ENCODE measurements at places on chromosomes 16 and 17.

DNA sequence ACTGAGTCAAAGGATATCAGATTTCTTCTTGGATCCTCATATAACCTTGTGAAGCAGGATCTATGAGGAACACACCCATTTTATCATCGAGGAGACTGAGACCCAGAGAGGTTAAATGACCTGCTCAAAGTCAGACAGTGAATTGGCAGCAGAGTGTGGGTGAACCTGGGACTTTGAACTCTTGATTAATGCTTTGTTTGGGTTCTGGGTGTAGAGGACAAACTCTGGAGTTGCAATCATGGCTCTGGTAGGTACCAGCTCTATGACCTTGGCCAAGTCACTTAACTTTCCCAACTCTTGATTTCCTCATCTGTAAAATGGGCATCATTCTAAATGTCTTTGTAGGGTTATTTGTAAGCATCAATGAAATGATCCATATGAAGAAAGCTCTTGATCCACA lies 166.4 kb downstream of the HAPSTR1 start:
- no peak for DNase-seq

- DNase-seq: no peak
These were observed 37.6 kb downstream of the SALL1 start for GRCh38 chr16:51113236-51114125.

DNA sequence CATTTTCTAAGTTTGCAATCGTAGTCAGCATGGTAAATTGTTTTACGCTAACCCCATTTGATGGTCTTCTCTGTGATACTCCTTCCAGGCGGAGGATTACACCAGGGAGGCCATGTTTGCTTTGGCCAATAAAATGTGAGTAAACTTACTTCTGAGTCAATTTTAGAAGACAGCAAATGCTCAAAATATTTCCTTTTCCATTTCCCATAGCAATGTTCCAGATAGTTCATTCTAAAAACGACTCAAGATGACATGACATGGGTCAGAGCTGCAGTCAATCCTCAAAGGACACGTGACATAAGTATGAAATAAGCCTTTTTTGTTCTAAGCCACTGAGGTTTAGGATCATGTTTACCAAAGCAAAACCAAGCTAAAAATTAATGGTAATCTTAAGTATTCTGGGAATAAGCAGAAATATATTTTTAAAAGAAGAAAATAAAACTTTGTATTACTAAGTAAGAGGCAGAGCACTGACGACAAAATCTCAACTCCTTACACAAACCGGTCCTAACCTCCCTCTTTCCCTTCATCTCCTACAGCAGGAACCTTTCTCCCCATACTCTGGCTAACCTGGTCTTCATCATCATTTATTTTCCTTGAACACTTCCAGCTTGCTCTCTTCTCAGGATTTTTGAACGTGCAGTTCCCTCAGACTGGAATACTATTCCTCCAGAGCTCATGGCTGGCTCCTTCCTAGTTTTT lies 266.2 kb downstream of the CEP112 start:
- DNase-seq: no peak

DNA sequence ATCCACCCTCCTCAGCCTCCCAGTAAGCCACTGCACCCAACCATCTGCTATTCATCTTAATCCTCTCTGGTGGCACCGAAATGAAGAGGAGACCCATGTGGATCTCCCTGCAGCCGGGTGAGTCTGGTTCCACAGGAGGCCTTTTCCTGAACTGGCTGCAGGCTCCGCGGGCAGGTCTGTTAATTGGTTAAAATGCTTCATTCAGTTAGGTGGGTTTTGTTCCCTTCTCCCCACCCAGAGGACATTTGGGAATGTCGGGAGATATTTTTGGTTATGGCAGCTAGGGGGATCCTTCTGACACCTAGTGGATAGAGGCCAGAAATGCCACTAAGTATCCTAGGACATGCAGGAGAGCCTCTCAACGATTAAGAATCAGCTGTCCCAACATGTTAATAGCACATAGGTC lies 16.7 kb downstream of the C16orf54 start:
- no peak for DNase-seq

DNA sequence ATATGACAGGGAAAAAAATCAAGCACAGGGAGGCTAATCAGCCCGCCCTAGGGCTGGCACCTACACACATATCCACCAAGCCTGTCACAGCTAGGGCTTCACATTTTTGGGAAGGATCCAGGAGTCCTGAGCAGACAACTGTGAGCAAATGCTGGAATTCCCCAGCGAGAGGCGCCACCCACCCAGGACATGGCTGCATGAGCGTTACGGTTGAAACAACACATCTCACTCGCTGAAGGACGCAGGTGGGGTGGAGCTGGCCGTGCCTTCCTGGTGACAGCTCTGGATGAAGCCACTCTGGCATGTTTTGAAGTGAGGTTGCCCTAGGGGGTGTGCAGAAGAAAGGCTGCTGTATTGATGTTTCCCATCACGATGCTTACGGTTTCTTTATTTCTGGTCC lies 315.1 kb upstream of the EEF2KMT start:
- no peak for DNase-seq

DNA sequence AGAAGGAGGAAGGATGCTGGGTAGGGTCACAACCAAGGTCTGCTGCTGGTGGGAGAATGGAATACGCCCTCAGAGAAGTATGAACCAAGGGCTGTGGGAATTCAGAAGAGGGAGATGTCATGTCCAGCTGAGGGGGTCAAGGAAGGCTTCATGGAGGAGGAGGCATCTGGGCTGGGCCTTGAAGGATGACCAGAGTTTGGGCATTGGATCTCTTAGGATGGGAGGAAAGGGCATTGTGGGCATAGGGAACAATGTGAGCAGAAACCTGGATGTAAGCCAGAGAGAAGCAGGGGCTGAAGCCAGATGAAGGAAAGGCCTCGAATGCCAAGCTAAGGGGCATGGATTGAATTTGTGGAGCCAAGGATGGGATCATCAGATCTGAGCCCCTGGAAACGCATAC lies 49.2 kb upstream of the MAP3K14 start:
- DNase-seq: peak; percentile 20

DNA sequence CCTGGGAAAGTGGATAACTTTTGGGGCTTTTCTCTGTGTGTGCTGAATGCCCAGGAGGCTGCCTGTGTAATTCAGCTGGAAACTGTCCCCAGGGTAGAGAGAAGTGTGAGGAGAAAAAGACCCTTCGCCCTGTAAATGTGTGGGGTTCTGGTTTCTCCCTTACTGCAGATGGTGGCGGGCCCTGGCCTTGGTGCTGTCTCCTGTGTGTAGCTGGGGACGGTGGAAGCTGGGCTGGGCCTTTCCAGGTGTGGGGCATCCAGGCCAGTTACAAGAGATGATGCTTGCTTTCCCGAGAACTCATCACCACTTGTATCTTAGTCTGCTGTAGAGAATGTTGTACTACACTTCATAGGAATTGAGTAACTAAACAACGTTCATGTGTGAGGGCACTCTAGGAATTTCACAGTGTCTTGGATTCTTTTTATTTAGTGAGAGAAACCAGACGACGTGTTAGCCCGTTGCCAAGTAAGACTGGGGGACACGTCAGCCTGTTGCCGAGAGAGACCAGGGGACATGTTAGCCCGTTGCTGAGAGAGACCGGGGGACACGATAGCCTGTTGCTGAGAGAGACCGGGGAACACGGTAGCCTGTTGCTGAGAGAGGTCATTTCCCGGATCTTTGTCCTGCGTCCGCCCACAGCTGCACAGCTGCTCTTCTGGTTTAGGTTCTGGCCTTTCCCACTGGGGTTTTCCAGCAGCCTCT lies 43.1 kb downstream of the TBCD start:
- peak; percentile 79 for DNase-seq

DNA sequence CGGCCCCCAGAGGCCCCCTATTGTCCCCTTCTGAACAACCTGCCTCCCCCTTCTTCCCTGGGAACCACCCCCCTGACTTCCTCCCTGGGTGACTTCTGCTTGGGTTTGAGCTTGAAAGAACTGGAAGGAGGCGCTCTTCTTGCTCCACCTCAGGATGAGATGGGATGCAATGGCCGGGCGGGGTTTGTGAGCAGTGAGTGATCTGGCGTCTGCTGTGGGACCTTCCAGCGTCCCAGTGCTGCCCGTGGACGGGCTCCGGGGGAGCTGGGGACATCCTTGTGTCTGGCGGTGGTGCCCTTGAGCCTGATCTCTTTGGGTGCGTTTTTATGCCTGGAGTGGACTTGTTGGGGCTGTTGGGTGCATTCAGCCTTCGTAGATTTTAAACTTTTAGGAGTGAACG lies 11.6 kb downstream of the MGRN1 start:
- no peak for DNase-seq

DNA sequence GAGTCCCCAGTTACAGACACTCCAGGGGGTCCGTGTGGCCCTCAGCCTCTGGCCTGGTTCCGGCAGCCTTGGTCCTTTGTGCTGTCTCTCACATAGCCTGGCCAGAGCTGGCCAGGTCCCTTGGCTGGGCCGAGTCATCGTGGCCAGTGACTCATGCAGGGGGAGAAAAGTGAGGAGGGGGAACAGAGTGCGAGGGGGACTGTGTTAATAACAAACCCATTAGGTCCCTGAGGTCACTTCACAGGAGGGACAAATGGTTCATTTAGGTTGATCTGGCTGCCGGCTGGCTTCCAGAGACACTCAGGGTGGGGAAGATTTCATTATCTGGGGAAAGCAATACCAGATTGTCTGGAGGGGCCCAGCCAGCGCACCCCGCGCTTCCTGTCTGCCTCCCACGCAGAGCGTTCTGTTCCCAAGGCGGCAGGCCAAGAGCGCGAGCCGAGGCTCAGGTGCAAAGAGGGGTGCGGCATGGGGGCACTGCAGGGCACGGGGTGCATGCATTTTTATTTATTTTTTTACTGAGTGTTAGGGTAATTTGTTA lies 223.1 kb downstream of the SEC14L1 start:
- DNase-seq: peak; percentile 74

GRCh38 chr17:32529604-32530003 lies 42.8 kb downstream of the CDK5R1 start:
- DNase-seq: no peak

- DNase-seq: peak; percentile 32
These were observed 11.4 kb downstream of the UNK start for GRCh38 chr17:75795820-75796607.

- no peak for DNase-seq
These were observed 36.6 kb downstream of the UBE2G1 start for GRCh38 chr17:4329838-4330237.

- DNase-seq: peak; percentile 71
These were observed 48.6 kb downstream of the PRKCA start for GRCh38 chr17:66351033-66351432.

- DNase-seq: no peak
These were observed 125.2 kb downstream of the C16orf78 start for GRCh38 chr16:49498666-49499413.

DNA sequence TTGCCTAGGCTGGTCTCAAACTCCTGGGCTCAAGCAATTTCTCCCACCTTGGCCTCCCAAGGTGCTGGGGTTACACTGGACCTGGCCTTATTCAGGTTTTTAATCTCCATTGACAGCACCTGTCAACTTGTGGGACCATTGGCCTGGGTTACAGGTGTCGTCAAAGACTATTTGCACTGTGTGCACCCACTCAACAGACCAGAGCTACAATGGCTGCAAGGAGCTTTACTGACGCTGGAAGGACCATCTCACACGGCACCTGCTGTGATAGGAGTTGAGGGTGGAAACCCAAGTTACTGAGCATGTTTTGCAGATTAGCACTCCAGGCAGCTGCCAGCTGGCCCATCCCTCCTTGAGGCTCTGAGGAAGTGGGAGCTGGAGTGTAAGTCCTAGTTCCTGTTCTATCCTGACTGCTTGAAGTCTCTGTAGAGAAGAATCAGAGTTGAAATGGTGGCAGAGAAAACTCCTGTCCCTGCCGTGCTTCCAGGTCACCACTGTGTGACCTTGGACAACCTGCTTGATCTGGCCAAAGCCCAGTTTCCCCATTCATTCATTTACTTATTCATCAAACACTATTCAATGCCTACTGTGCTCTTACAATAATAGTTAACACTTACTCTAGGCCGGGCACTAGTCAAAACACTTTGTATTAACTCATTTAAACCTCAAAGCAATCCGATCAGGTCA lies 42.4 kb upstream of the LONP2 start:
- no peak for DNase-seq

DNA sequence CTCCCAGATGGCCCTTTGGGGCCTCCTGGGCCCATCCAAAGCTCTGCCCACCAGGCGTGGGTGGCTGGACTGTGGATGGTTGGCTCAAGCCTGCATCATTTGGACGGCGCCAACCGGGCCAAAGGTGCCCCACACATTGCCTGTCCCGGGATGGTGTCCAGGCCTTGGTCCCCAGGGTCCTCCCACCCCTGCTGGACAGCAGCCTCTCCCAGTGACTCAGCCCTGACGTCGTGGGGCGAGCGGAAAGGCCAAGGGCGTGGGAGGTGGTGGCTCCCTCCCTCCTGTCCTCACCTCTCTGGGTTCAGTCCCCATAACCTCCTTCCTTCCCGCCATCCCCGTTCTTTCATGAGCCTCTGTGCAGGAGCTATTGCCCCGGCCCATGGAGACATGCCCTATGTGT lies 42.1 kb upstream of the DLX4 start:
- no peak for DNase-seq

- no peak for DNase-seq
These were observed 488.1 kb downstream of the XYLT1 start for GRCh38 chr16:16982614-16983013.

GRCh38 chr17:10357768-10358167 lies 15.0 kb downstream of the MYH13 start:
- no peak for DNase-seq

DNA sequence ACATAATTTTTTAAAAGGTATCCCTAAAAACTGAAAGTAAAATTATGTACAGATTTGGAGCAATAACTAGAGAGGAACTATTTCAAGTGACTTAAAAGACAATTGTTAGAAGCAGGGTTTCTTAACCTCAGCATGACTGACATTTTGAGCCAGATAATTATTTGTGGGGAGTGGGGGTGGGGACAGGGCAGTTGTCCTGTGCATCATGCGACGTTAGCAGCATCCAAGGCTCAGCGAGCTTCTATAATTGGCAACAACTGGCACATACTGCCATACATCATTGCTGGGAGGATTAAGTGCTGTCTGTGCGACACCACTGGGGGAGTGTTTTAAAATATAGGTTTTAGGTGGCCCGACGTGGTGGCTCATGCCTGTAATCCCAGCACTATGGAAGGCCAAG lies 27.1 kb downstream of the GABARAPL2 start:
- DNase-seq: no peak

DNA sequence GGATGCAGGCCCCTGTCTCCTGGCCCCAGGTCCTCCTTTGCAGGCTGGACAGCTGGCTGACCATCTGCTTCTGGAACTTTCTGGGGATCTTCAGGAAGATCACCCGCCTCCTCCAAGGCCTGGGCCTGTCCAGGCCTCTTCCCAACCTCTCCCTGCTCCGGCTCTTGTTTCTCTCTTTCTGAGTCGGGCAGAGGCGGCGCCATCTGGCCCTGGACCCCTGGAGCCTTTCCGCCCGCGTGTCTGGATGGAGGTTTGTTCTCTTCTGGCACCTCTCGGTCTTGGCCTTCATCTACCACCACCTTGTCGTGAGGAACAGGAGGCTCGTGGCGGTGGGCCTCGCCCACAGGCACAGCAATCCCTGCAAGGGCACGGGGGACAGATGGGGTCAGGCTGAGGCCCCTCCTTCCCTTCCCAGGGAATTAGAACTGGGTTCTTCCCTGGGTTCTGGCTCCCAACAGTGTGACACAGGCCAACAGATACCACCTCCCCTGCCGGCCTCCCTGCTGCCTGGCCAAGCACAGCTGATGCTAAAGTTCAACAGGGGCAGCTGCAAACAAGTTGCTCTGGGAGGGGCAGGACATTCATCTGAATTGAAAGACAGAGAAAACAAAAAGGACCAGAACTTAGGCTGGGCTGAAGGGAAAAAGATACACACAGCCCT lies 13.3 kb downstream of the NDUFAF8 start:
- no peak for DNase-seq

- DNase-seq: no peak
These were observed 139.0 kb downstream of the RAB11FIP4 start for GRCh38 chr17:31530391-31530985.

GRCh38 chr16:78664811-78665772 lies 565.6 kb downstream of the WWOX start:
- no peak for DNase-seq

- no peak for DNase-seq
These were observed 62.1 kb downstream of the EPN2 start for GRCh38 chr17:19299214-19299747.
